ENCODE measurements at places on chromosomes 4 and X.

DNA sequence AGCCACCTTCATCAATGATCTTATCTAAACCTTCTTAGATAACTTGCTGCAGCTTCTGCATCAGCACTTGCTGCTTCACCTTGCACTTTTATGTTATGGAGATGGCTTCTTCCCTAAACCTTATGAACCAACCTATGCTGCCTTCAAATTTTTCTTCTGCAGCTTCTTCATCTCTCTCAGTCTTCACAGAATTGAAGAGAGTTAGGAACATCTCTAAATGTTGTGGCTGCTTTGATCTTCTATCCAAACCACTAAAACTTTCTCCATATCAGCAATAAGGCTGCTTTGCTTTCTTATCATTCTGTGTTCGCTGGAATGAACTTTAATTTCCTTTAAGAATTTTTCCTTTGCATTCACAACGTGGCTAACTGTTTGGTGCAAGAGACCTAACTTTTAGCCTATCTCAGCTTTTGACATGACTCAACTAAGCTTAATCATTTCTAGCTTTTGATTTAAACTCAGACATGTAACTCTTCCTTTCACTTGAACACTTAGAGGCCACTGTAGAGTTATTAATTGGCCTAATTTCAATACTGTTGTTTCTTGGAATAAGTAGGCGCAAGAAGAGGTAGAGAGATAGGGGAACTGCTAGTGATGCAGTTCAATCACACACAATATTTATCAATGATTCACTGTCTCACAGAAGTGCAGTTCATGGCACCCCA, 36.1 kb upstream of the CORIN start:
- DNase-seq, result no peak

GRCh38 chr4:24328310-24328709, 256.0 kb downstream of the DHX15 start:
- DNase-seq, result no peak

- no peak for DNase-seq
Observed at GRCh38 chrX:44344194-44344593, 722 bp upstream of the EFHC2 start.

GRCh38 chr4:77581724-77582123, 23.9 kb upstream of the CXCL13 start:
- DNase-seq, result no peak

GRCh38 chr4:74111990-74112389, 13.0 kb upstream of the CXCL2 start:
- no peak for DNase-seq

- DNase-seq, result no peak
Observed at GRCh38 chr4:156501962-156502361, 469.6 kb downstream of the PDGFC start.
